Activated CD8-positive, alpha-beta T cell treated with anti-CD3 and anti-CD28 coated beads, Interleukin-2, amount 10 ng/mL, durations not matched to agents 7 days and 5 days (primary cell): ENCODE measurements at places on chromosomes 11 and 22.

DNA sequence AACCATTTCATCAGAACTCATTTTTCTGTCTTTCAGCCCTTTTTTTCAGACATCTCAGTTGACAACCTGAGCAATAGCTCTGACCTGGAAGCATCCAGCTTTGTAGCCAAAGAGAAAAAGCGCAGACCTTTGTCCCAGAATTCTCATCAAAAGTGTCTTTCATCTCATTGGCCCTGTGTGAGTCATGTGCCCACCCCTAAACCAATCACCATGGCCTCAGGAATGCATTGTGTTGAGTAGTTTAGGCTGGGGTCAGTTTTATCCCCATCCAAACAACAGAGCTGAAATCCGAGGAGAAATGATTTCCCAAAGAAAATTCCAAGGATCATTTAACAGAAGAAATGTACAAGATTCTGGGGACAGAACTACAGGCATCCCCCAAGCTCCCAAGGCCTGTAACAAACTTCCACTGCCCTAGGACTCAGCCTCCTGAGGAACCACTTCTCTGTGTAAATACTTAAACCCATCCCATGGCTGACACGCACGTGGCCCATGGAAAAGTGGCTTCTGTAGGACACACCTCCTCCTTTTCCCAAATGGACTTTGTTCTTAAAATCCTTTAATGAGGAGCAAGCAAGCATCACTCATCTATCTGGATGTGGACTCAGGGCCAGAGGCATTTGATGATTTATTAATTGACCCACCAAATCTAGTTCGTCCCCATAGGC, 429.0 kb downstream of the SOX6 start:
- DNase-seq, result no peak

GRCh38 chr11:76857781-76858410, 2.8 kb upstream of the ACER3 start:
- no peak for DNase-seq

DNA sequence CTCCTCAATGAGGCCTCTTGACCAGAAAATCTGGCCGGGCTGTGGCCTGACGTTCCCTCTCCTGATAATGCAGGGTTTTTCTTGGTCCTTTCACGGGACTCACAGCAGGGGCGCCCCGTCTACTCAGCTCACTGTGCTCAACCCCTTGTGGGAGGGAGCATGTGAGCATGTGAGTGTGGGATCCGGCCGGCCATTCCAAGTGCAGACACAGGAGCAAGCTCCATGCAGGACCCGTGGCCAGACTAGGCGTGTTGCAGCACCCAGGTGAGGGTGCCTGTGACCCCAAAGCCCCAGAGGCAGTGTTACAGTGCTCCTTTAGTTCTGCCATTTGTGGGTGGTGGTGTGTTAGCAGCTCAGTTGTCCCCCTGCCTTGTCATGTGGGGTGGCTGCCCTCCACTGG, 18.0 kb downstream of the DHCR7 start:
- no peak for DNase-seq

DNA sequence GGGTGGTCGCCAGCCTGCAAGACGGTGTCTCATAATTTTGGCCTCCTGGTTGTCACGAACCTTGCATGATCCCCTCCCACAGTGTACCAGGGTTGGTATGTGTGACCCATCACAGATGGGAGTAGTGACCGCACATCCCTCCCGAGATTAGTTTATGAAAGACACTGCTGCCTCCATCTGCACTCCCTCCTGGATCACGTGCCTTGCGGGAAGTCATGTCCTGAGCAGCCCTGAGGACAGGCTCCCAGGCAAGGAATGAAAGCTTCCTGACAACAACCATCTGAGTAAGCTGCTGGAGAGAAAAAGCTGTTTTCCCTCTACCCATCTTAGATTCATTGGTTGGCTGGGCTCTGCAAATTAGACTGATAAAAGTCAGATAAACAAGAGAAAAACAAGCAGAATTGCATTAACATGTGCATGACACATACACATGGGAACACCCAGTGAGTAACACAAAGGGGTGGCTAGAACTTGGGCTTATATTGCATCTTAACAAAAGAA, 14.4 kb upstream of the PAMR1 start:
- DNase-seq, result no peak

DNA sequence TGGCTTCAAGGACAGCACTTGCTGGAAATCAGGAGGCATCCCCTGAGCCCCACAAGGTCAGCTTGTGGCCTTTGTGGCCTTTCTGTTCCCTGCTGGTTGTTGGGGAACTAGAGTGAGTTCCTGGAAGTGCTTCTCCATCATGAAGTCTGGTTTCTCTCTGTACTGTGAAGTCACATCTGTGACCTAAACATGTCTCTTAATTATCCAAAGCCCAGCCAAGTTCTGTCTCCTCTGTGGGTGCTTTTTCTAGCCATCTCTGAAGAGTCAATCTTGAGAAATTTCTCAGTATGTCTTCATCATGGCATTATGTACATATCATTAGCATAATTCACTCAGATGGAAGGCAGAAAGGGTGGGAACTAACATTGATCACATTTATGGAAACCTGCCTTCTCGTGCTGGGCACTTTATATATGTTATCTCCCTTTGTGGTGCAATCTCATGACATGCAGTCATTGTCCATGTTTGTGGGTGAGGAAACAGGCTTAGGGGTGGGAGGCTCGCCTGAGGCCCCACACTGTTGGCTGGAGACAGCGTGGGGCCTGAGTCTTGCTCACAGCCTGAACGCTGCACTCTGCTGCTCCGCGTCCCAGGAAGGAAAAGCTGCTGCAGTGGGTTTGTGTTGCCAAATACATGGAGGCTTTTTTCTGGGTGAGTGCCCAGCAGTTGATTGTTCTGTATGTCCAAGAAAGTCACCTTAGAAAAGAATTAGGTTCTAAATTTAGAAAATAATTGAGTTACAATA, 24.6 kb downstream of the IGHMBP2 start:
- DNase-seq, result no peak

- no peak for DNase-seq
Measured at GRCh38 chr22:31130873-31131272, 8.1 kb downstream of the INPP5J start.

DNA sequence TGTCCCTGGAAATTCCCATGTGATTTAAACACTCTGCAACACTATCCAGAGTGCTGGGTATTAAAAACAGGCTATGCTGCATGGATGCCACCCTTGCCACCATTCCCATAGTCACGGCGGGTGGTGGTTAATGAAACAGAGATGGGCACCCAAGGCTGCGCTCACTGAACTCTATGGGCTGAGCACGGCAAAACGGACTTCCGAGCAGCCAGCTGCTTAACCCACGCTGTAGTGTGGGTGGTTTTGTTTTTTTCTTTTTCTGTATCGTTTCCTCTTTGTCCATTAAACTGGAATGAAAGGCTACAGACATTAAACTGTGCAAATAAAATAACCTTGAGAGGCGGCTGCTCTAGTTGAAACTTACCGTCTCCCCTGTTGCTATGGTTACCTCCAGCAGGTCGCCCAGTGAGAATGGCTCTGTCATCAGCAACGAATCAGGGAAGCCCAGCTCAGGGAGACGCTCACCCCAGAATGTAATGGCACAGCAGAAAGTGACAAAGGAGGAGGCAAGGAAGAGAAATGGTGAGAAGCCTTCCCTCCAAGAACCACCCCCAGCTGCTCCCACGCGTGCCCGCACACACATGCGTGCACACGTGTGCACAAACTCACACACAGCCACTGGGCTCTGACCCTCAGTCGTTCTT, 102.1 kb downstream of the C11orf91 start:
- DNase-seq, result no peak

DNA sequence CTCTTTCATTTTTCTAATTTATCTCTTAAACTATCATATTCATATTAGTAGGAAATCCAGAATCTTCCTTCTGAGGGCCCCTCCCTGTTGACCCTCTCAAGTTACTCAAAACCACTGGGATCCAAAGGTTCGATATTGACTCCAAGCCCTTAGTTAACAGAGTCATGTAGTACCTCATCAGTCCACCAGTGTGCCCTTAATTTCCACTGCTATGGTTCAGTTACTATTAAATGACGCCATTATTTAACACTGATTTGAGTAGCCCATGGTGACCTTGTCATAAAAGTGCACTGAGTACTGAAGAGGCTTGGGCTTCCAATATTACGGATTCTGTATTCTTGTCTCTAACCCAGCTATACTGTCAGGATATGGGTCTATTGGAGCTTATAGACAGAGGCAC, 91.9 kb upstream of the MS4A8 start:
- no peak for DNase-seq

GRCh38 chr11:33645686-33646085, 54.9 kb downstream of the C11orf91 start:
- no peak for DNase-seq
